Right lung (tissue), 10 donors: ENCODE measurements at places on chromosomes 1 and 21. TPM values are rescaled to one million over a fixed set of nuclear protein-coding genes. Genes with fewer than 3 reads are reported as not detected.

The CELA3B gene
- polyA plus RNA-seq, result not detected

- no peak for DNase-seq
Observed at GRCh38 chr1:54986533-54986932, 6.1 kb downstream of the TMEM61 start.

- no peak for DNase-seq
Observed at GRCh38 chr1:51000160-51000559, 30.1 kb downstream of the CDKN2C start.

DNA sequence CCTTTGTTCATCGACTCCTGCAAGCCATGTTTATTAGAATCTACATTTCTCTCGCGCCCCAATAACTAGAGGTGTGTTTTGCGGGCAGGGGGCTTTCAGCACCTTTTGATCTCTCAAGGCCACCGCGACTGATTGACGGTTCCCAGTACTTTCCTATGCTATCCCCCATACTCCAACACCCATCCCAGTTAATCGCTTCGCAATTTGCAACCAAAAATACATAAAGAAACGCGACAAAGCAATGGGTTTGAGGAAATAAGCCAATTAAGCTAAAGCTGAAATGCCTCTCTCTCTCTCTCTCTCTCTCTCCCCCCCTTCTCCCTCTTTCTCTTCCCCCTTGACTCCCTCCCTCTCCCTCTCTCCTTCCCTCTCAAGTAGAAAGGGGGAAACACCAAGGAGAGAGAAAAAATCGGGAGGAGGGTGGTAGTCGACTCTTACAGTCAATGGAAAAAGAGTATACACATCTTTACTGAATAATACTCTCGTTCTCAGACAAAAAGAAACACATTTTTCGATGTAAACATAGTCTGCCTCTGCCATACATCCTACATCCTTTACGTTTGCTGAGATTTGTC is 128.0 kb upstream of the DPYD start:
- DNase-seq, result no peak

- DNase-seq, result no peak
Observed at GRCh38 chr21:18646116-18646515, 242.5 kb upstream of the TMPRSS15 start.
